ENCODE measurements at places on chromosomes 13 and 19. TPM values are rescaled to one million over a fixed set of nuclear protein-coding genes. Genes with fewer than 3 reads are reported as not detected.

GRCh38 chr13:89361909-89362308 is 1690.7 kb downstream of the SLITRK5 start:
- DNase-seq: no peak

DNA sequence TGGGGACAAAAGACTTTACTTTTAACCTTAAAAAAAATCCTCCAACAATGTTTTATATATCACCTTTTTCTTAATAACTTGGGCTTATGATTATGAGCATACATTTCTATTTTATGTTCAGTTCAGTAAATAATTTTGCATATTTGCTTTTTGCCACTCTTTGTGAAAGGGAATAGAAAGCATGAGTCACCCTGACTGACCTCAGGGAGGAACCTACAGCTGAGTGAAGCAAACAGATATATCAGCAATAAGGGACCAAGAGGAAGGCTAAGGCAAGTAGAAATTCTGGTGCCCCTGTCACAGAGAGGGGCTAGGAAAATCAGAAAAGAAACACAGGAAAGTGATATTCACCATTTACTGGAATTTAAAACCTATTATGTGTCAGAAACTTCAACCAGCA is 37.2 kb upstream of the SOHLH2 start:
- no peak for DNase-seq

Gene MAP4K1
- 172 TPM for total RNA-seq

DNA sequence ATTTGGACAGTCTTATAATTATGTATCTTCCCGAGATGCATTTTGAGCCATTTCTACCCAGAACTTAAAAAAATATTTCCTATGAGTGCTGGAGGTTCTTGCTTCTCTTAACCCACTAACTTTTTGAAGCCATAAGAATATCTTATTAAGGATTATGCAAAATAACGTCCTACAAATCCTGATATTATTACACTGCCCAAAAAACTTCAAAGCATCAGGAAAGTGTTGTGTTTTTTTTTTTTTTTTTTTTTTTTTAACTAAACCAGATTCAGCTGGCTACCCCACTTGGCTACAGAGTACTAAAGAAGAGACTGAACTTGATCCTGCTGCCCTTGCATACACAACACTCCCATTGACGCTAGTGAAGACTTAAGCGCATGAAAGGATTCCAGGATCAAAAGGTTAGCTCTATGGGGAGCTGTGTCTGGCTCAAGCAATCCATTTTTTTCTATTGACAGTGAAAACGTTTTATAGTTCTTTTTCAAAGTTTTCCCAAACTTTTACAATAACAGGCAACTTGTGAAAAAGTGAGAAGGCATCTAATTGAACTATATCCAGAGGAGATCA is 141.4 kb downstream of the KCNRG start:
- no peak for DNase-seq

Gene PLIN4
- total RNA-seq: not detected

DNA sequence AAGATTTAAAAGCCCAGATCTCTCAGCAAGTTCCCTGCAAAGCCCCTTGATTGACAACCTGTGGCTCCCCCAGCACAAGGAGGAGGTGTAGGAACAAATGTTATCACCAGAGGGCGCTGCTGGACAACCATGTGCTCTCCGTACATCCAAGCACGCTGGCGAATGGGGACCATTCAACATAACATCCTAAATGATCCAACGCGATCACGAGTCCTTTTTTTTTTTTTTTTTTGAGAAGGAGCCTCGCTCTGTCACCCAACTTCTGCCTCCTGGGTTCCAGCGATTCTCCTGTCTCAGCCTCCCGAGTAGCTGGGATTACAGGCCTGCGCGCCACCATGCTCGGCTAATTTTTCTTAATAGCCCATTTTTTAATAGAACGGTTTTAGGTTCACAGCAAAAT is 52.0 kb downstream of the NWD1 start:
- peak; percentile 92 for DNase-seq

Gene ZNF345
- 2.8 TPM for total RNA-seq

- no peak for DNase-seq
Observed at GRCh38 chr19:3536429-3537100, 2.4 kb upstream of the TEKTIP1 start.

Gene RDH13
- total RNA-seq: 23.2 TPM

- peak; percentile 100 for DNase-seq
Observed at GRCh38 chr19:38647368-38647965, at the start of gene ACTN4. Gene ACTN4, plus strand, starts transcription at chr19:38647649. Its CDS starts 97 bp downstream, at chr19:38647746.

All from activated CD4-positive, alpha-beta T cell treated with anti-CD3 and anti-CD28 coated beads, Interleukin-2, amount 10 ng/mL, durations not matched to agents 24 days and 14 days (primary cell).